ENCODE measurements at places on chromosomes 7 and 10.

- no peak for DNase-seq
Observed at GRCh38 chr10:68987611-68988010, 992 bp upstream of the KIFBP start.

- no peak for DNase-seq
Observed at GRCh38 chr7:127654404-127655394, 2.7 kb downstream of the SND1 start.

DNA sequence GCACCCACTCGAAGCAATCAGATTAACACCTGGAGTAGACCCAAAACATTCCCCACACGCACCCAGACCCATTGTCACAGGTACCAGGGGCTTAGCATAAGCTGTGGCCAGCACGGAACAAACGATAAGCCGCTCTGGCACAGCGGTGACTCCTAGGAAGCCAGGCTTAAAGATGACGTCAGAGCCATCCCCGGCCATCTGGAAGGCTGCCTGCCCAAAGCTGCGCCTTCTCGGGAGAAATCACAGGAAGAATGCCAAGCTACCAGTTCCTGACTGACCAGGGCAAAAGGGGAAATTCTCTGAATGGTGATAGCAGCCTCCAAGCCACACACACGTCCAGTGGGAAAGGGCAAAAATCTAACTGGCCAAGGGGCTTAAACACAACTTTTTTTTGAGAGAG is 13.0 kb upstream of the WIPI2 start:
- DNase-seq = no peak

GRCh38 chr10:53135897-53136253 is 363.3 kb upstream of the MBL2 start:
- no peak for DNase-seq

DNA sequence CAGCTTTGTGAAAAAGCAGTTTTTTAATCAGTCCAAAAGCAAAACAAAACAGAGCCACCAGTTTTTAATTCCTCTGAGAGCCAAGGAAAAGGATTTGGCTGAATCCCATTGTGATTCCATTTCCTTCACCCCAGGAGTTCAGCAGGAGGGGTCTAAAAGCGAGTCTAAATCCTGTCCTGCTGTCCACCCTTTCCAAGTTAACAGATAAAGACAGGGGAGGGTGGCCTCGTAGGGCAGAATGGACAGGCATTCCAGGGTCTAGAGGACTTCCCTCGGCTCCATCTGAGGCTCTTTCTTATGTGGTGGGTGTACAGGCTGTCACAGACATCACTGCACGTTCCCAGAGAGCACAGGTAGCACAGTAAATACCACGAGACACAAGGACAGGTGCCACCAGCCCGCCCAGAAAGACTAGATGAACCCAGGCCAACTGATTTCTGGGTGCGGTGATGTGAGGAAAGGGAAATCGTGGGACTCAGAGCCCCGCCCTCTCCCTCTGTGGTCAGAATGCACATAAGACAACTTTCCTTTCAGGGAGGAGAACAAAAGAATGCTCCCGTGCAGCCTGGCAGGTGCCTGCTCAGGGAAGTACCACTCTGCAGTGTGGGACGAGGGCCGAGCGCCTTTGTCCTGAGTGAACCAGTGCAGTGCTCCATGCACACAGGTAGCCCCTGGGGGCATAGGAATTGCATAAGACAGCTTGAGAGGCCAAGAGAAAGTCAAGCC is 119.7 kb downstream of the ABLIM1 start:
- no peak for DNase-seq

- DNase-seq = no peak
Observed at GRCh38 chr10:22753786-22754185, 39.4 kb upstream of the PIP4K2A start.

GRCh38 chr7:36045830-36046341 is 107.2 kb upstream of the EEPD1 start:
- no peak for DNase-seq

GRCh38 chr7:56578612-56579011 is 462.4 kb upstream of the NUPR2 start:
- DNase-seq = no peak

GRCh38 chr10:11610826-11611247 is 613 bp downstream of the USP6NL start:
- DNase-seq = no peak

- no peak for DNase-seq
Observed at GRCh38 chr10:66917104-66917503, 8.7 kb upstream of the LRRTM3 start.

- DNase-seq = no peak
Observed at GRCh38 chr10:62072901-62073300, 171.4 kb downstream of the ARID5B start.

DNA sequence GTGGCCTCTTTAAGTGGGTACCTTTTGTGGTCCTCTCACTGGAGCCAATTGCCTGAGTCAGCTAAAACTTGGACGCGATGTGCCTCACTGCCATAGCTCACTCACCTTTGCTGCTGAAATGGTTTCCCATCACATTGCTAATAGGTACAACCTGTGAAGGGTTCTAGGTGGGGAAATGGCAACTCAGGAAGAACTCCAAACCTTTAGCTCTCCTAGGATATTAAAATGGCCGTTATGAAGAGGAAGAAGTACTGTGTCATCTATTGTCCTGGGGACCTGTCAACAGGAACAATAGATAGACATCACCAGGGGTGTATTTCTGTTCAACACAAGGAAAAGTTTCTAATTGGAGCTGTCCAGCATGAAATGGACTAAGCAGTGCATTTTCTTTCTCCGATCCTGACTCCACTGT is 1.2 kb upstream of the ZNF655 start:
- DNase-seq = no peak

DNA sequence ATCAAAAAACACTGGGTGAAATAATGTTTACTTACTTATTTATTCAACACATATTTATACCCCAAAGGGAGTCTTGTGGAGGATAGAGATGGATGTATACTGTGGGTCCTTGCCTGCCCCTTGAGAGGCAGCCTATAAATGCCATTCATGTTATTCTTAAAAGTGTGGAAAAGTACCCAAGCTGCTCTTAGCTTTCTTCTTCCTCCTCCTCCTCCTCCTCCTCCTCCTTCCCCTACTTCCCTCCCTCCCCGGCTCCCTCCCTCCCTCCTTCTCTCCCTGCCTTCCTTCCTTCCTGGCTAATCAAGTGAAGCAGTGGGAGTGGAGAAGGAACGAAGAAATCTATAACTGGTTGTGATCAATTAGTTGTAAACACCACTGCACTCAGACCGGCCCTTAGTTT is 21.2 kb upstream of the IGF2BP3 start:
- no peak for DNase-seq

GRCh38 chr7:33395340-33395739 is 266.0 kb downstream of the BBS9 start:
- DNase-seq = peak; percentile 46

DNA sequence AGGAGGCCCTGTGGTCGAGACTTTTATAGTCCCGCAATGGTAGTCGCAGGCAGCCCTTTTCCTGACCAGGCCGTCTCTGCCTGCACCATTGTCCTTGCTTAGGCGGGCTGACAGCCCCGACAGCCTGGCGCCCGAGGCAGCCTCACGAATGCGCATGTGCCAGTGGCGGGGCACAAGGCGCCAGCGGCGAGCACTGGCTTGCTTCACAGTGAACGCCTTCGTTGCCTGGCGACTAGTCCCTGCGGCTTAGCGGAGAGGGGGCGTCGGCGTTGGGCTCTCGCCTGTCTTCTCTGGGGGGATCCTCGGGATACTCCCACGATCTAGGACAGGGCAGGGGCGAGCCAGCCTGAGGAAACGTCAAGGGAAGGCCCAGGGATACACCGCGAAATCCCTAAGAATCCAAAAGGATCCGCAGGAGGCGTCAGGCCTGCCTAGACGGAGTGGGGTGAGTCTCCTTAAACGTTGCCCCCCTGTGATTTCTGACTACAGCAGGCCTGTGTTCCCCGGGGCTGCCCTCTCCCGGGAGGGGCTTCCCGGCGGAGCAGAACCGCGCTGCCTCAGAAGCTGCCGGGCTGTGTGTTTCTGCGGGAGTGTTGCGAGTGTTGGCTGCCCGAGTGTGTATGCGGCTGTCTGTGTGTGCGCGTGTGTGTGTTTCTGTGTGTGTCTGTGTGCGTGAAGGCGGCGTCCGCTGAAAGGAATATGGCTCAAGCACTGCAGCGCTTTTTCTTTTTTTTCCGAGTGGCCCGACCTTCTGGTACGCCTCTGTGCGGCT is 20.5 kb upstream of the ZNF273 start:
- no peak for DNase-seq

DNA sequence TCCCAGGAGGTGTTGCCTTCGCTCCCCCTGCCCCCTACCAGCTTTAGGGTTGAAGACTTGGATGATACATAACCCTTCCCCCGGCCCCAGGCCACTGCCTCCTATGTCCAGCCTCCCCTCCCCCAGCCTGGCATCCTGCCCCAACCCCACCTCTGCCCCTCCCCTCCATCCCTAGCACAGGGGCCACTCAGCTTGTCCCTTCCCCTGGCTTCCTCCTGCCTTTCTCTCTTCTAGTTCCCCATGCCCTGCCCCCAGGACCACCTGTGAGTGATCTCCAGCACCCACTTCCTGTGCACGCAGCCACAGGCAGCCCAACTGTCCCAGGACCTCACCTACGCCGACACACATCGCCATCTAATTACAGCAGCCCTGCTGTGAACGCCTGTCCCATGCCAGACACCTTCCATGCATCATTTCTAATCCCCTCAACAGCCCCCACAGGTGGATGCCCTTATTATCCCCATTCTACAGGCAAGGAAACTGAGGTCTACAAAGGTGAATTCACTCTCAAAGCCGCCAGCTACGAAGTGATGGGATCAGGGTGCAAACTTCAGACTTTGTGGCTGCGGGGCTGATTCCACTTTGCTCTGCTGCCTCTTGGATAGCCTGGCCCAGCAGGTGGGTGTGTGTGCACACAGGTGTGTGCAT is 82.4 kb upstream of the CHST15 start:
- DNase-seq = no peak

- DNase-seq = no peak
Observed at GRCh38 chr7:92973974-92974373, 137.6 kb upstream of the CDK6 start.

DNA sequence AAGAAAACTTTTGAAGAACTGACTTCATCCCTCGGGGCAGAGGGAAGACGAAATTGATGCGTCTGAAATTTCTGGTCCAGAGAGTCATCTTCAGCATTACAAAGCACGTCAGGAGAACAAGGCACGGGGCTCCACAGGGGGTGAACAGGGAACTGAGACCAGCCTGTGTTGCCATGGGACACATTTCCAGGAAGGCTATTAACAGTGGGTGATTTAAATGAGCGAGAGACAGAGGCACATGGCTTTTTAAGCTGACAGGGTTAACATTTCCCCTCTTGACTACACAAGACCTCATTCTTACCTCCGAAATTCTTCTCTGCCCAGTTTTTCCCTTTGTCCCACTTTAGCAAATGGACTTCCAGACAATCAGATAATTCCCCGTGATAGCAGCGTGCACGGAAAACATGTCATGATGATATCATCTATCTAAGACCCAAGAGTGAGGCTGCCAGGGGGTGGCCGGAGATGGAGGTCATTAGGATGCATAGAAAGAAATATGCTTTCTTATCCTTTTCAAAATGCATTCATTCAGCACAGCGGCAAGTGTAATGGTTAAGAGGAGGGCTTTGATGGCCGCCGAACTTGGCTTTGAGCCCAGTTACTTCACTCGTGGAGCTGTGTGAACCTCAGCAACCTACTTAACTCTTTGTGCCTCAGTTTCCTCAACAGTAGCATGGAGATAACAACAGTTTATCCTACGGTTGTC is 248.0 kb downstream of the PRPF18 start:
- no peak for DNase-seq

GRCh38 chr10:78859769-78860168 is 209.0 kb upstream of the ZMIZ1 start:
- no peak for DNase-seq

GRCh38 chr7:84139986-84140729 is 54.4 kb downstream of the SEMA3A start:
- no peak for DNase-seq

- DNase-seq = no peak
Observed at GRCh38 chr10:75772153-75772887, 340.9 kb downstream of the LRMDA start.

GRCh38 chr7:137948083-137948844 is 53.6 kb downstream of the CREB3L2 start:
- DNase-seq = no peak

- DNase-seq = no peak
Observed at GRCh38 chr7:8201846-8202441, 60.0 kb downstream of the ICA1 start.

DNA sequence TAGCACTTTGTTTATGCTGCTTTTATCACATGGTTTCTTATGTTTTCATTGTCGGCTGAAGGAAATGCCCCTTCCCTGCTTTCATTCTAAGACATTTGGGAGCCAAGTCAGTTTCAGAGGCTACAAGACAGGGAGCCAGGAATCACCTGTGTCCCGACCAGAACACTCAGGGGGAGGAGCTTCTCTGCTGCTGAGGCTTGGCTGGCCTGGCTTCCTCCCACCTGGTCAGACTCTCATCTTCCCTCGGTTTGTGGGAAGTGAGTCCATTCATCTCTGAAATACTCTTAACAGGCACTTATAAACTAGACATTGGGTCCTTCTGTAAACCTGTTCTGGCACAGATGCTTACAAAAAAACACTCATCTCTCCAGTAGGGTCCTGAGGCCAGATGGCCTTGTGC is 19.6 kb upstream of the GOLGA7B start:
- no peak for DNase-seq

- no peak for DNase-seq
Observed at GRCh38 chr7:128447941-128448564, 7.6 kb upstream of the HILPDA start.

GRCh38 chr10:109962247-109962646 is 38.9 kb upstream of the XPNPEP1 start:
- DNase-seq = no peak

GRCh38 chr10:84698989-84699388 is 370.6 kb downstream of the CCSER2 start:
- DNase-seq = no peak

GRCh38 chr10:69645296-69646184 is 15.5 kb downstream of the FAM241B start:
- DNase-seq = no peak

DNA sequence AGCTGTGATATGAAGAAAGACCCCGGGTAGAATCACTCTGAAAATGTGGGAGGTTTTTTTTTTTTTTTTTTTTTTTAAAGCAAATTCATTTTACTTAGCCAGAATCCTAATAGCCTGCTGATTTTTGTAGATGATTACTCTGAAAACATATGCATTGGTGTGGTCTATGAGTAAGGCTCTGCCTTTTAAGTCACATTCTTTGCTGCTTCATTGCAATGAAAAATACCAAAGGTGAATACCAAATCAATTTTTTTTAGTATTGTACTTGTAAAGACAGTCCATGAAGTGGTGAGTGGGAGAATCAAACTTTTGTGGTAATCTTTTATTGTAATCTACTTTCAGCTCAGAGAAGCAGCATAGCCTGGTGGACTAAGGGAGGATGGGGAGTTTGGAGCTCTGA is 130.3 kb downstream of the SDK1 start:
- no peak for DNase-seq

DNA sequence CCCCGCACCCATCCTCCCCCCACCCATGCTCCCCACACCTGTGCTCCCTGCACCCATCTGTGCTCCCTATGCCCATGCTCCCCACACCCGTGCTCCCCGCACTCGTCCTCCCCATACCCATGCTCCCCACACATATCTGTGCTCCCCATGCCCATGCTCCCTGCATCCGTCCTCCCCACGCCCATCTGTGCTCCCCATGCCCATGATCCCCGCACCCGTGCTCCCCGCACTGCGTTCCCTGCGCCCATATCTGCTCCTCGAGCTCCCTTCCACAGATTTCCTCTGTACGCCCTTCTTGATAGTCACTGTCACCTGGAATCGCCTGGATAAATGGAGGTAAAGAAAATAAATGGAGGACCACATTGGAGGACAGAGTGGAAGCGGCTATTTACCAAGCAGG is 9.9 kb downstream of the DIP2C start:
- no peak for DNase-seq

GRCh38 chr10:28880683-28880950 is 203.3 kb downstream of the BAMBI start:
- no peak for DNase-seq

Data from NCI-H1436 treated with DMSO at 0.1 percent for 48 hours (cell line).